Hair follicular keratinocyte (primary cell): ENCODE measurements at places on chromosomes 5 and 9. TPM values are rescaled to one million over a fixed set of nuclear protein-coding genes. Genes with fewer than 3 reads are reported as not detected.

Gene FOXD4L4
- not detected in 2 replicates for total RNA-seq

Gene PCDHA13
- total RNA-seq: not detected in 2 replicates

Gene FLT4
- 0.08 and 0.16 TPM in 2 replicates for total RNA-seq

Gene AIF1L
- total RNA-seq: 0.55 and 1.9 TPM in 2 replicates
